ENCODE measurements at places on chromosomes 5 and 9.

DNA sequence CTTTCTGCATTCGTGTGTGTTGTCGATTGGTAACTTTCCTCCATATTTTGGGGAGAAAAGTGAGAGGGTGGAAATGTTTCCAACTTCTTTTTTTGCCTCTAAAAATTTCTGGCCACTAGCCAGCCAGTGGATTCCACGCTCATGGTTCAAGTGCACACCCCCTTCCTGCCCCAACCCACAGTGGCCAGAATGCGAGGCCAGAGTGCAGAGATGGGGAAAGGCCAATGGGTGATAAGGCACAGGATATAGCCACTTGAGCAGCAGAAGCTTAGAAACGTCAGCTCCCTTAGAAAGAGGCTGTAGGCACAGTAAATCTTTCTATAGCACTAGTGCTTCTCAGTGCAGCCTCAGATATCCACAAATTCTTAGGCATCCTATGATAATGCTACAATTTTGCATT lies 75.8 kb upstream of the ADRB2 start:
- no peak for DNase-seq

DNA sequence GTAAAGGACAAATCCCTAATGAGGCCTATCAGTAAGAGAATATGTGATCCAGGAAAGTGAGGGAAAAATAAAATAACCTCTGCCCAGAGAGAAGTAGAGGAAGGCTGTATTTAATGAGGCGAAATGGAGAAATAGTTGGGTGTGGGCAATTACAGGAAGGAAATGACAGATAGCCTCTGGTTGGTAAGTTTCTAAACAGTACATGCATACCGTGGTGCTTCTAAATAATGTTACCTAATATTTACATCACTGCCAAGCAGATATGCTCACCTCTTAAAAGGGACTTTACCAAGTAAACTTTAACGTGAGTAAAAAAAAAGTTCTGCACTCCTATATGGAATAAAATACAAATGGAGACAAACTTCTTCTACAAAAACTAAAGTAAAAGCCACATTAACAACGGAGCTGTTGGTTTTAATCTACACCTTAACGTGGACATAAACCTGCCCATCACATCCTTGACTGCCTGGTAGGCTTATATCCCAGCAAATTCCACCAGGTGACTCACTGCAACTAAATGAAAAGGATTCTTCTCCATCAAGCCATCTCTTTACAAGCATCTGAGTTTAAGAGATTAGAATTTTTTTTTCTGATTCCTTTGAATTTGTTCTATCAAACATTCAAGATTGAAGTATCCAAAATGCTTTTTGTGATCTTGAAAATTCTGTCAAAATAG lies 12.4 kb downstream of the NFIL3 start:
- no peak for DNase-seq

GRCh38 chr5:149913436-149914419 lies 30.9 kb downstream of the PDE6A start:
- no peak for DNase-seq

- no peak for DNase-seq
Measured at GRCh38 chr5:122095158-122095557, 17.1 kb upstream of the LOX start.

GRCh38 chr5:172717481-172718195 lies 53.4 kb downstream of the DUSP1 start:
- no peak for DNase-seq
